ENCODE measurements at places on chromosomes 12 and 14.

DNA sequence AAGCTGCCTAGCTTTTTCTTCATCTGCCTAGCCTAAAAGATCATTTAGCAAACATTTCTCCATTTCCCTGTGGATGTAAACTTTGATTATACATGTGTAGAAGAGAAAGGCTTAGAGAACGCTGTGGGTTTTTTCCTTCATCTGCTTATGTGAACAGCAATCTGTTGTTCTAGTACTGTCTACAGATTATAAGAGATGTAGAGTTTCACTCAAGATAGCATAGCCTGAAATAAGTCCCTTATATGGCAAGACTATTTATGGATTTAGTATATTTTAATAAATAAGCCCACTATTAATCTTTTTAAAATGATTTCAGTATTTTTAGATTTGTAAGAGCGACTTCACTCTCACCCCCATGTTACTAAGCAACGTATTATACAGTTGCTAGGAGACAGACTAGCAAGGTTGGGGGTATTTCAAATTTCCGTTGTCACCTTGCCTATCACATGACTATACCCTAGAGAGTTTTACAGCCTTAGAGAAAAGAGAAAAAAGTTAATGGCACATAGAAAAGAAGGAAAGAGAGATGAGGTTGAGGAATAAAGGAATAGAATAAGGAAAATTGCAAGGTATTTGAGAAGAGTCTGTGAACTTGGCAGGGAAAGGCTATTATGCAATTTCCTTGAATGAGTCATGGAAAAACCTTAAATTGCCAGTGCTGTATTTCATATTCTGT, 12.2 kb upstream of the TUBA1A start:
- DNase-seq: peak; percentile 91

DNA sequence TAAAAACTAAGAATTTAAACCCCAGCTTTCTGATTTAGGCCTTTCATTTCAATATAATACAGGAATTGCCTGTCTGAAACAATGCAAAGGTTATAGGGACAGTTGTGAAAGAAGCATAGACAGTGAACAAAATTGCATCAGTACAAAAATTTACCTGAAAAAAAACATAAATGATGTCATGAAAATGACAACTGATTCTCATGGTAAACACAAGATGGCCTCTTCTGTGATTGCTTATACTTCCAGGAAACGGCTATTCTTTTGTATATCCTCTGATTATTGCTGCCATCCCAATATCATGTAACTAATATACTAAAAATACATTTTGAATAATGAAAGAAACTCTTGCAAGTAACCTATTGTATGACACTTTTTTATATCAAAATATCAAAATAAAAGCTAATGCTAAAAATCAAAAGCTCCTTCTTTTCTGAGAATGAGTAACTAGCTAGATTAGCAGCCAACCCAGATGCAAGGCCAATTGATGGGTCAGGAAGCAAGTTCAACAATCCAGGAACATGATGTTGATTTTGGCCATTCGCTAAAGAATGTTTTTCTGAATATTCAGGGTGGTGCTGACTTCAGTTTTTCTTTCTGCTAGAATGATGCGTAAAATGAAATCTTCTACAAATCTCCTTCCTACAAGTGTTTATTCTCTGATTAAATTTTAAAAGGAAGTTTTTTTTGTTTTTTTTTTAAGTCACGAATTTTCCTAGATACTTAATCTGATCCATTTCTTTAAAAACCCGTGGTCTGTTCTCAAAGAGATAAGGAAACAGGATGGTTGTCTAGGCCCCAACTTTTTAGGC, 83.6 kb downstream of the ALX1 start:
- DNase-seq: no peak

GRCh38 chr12:106220536-106220935, 27.3 kb downstream of the CKAP4 start:
- no peak for DNase-seq

- DNase-seq: no peak
Measured at GRCh38 chr12:81354327-81354932, 276.6 kb downstream of the ACSS3 start.

DNA sequence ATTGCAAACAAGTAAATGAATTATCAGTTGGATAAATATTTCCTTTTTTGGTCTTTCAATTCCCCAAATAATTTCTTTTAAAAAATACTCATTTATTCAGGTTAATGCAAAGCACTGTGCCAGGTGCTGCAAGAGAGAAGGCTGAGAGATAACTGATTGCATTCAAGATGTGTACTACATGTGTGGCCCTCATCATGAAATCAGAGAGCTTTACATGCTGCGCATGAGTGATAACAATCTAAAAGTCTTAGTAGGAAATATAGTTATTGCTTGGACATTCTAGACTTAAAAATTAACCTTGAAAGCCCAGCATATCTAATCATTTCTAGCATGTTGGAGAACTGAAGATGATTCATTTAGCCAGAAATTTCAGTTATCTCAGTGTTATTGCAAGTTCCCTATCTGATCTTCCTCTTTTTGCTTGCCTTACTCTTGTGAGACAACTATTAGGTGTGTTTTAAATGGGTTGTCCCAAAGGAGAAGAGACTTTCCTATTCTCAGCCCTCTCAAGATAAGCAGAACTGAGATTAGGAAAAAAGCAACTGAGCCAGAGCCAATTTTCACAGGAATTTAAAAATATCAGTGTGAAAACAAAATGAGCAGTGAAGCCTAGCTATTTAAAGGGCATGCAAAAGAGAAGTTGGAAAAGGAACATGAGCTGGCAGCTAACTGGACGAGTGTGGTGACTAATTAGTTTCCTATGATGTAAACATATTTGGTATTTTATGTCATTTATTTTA, 60.9 kb downstream of the PLEKHA5 start:
- no peak for DNase-seq

DNA sequence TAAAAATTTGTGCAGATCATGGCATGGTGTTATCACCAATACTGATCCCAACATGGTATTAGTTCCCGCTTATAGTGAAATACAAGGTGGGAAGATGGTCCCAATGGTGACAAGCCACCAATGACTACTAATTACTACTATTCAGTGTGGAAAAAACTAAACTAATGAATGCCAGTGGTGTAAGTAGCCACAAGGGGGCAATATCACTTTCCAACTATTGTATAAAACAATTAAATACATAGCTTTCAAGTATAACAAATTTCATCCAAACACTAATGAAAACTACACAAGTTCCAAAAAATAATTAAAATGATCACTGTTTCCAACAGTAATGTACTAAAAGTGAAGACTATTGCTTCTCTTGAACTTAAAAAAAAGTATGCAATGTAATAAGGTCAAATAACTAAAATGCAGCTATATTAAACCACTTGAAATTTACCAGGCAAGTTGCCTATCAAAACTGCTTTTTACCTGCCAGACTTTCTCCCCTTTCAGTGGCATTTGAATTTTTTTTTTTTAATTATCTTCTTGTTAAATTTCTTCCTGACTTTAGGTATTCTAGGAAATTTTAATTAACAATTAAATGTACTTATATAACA, 58.0 kb downstream of the PAPLN start:
- DNase-seq: peak; percentile 36

DNA sequence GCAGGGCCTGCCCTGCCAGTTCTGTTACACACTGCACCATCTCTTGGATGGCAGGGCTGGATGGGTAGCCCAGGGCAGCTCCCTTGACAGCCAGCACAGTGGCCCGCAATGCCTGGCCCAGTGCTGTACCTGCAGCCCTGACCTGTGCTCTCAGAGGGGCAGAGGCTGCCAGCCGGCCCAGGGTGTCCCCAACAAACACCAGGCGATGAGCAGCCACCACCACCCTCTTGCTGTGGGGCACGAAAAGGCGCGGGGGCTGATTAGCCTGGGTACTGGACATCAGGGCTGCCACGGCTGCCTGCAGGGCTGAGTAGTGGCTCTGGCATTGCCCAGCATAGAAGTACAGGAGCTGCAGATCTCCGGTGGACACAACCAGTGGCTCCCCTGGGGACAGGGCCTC, 4.6 kb upstream of the SLC22A17 start:
- no peak for DNase-seq

DNA sequence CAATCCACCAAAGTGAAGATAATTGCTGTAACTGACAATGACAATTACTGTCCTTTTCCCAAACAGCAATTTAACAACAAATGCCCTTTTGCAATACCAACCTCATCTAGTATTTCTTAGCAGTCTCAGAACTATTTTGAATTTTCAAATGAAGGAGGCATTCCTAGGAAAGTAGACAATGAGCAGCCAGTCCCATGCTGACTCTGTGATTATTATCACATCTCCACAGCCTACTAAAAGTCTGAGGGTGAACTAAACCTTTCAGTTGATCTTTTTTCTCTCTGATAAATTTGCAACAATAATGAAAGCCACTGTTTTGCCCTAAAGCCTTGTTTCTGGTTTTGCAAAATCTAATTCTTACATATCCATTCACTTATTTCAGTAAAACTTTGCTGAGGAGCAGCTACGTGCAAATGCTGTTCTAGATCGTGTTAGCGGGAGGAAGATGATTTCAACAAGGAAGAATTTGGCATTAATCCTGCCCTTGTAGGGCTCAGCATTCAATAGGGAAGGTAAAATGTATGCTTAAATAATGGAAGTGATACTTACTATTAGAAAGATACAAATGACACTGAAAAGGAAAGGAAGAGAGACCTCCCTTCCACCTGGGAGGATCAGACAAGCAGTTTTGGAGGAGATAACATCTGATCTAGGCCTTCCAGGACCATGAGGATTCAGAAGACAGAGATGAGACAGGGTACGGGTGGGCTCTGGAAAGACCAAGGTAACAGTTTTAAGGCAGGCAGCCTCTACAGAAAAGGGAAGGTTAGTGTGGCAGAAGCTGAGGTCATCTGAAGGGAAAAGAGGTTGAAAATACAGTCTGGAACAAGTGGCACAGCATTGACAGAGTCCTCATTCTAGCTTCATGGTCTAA, 47.4 kb downstream of the SLC38A1 start:
- DNase-seq: no peak

GRCh38 chr14:51116682-51117081, 21.8 kb upstream of the TRIM9 start:
- DNase-seq: no peak

DNA sequence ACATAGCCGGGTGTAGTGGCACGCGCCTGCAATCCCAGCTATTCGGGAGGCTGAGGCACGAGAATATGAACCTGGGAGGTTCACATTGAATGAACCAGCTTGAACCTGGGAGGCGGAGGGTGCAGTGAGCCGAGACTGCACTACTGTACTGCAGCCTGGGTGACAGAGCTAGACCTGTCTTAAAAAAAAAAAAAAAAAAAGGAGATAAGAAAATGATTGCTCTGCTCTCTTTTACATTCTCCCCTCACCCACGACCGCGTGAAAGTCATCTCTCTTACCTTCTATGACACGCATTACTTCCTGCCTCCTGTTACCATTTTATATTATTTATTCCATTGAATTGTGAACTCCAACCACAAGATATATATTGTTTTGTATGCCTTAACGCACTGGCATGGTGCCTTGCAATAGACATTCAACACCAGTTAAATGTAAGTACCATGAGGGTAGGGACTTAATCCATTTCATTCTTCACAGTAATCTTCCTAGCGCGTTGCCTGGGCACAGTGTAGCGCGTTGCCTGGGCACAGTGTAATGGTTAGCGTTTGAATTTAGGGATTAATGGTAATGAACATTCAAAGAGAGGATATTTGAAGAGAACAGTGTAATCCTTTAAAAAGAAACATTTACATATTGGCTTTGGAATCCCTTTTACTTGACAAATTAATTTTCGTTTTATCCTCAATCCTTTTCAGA, 2.7 kb downstream of the RAP1B start:
- no peak for DNase-seq

- DNase-seq: no peak
Measured at GRCh38 chr12:66014818-66015217, 115.7 kb downstream of the LLPH start.

DNA sequence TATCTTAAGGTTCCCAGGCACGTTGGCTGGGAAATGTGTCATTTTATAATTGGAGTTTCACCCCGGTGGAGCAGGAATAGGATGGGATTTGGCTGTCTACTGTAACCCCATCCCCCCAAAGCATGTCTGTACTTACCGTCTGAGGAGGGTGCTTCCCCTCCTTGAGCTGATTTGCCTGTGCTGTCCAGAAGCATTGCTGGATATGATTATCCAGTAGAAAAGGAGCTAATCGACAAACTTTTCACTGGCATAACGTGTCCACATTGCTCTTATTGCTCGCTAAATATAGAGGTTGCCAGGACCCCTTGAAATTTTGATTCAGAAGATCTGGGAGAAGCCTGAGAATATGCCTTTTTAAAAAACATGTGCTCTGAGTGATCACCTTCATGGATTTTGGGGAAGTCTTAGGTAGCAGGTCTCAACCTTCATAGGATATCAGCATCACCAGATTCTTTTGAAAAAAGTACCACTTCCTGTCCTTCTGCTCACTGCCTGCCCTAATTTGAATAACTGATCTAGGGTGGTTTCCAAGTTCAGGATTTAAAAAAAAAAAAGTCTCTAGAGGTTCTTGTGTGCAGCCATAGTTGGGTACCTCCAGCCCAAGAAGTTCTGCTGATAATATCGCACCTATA, 80.4 kb upstream of the KCNA1 start:
- DNase-seq: no peak

GRCh38 chr12:83158613-83159207, 472.0 kb downstream of the TMTC2 start:
- DNase-seq: no peak

DNA sequence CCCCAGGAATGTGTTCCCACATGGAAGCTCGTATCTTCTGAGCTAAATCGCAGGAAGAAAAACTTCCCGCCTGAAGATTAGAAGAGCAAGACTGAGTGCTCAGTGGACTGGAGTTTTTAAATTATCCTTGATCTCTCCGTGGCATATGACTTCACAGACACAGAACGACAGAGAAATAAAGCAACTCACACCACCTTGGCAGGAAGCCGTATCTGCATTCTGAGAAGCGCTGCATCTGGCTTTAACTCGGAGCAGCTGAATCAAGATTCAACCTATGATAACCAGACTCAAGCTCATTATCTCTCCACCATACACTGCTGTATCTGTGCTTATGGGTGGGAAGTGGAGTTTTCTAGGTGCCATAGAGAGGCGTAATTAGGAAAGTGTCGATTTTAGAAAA, 1482.7 kb downstream of the AACS start:
- DNase-seq: no peak

GRCh38 chr12:128810182-128811127, 13.3 kb downstream of the SLC15A4 start:
- DNase-seq: no peak

GRCh38 chr14:105554022-105554421, 27.6 kb downstream of the TMEM121 start:
- no peak for DNase-seq

GRCh38 chr14:39351708-39352107, 80.5 kb downstream of the FBXO33 start:
- no peak for DNase-seq

GRCh38 chr14:90512329-90512991, 115.6 kb downstream of the CALM1 start:
- DNase-seq: peak; percentile 32

GRCh38 chr12:108916336-108916735, 36.4 kb downstream of the DAO start:
- DNase-seq: no peak

DNA sequence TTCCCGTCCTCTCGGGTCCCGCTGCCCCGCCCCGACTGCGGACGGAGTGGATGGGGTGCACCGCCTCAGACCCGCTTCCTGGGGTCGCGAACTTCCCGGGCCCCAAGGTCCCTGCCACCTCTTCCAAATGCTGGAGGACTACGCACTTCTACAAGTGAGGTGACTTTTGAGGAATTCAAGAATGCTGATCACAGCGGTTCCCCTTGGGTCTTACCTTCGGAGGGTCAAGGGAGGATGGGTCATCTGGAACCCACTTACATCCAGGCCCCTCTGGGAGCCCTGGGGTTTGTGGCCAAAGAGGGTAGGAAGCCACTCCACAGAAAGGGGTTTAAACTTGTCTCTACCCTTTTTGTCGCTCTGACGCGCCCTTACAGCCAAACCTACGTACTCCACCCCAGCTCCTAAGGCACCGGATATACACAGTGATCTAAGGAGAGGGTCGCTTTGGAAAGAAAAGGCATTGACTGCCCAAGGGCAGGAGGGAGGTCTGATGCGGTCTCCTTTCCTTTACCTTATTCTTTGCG, 532 bp upstream of the PRKD1 start:
- DNase-seq: no peak

Data from NCI-H1092 treated with DMSO at 0.1 percent for 48 hours (cell line).